ENCODE measurements at places on chromosomes 3 and 15. TPM values are rescaled to one million over a fixed set of nuclear protein-coding genes. Genes with fewer than 3 reads are reported as not detected.

DNA sequence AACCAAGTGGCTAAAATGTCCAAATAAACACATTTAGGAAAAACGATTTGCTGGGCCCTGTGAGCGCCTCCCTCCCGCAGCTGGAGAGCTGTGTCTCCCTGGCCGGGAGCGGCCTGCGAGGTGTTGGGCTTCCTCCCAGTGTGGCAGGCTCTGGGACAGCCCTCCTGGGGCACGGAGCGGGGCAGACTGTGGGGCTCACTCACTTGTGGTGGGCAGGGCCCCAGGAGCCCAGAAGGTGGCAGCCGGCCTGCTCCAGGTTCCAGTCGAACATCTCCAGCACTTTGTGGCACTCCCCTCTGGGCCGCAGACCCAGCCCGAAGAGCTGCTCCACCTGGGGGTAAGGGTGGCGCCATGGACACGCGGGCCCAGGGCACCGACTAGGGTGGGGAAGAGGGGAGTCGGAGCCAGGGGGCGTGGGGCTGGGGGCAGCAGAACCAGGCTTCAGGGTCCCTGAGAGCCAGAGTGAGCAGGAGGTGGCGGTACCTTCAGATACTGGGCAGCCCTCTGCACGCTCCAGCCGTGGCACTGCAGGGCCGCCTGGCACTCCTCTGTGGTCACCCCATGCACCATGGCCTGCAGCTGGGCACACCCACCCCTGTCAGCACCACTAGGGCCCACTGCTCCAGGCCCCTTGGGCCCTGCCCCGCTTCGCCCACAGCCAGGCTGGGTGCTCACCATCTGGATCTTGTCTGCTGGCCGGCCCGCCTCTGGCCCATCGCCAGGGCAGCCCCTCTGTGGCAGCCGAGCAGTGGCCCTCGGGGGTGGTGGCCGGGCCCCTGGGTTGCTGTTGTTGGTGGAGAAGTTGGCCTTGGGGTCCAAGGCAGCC lies 41.5 kb downstream of the TNK2 start:
- DNase-seq, result no peak

DNA sequence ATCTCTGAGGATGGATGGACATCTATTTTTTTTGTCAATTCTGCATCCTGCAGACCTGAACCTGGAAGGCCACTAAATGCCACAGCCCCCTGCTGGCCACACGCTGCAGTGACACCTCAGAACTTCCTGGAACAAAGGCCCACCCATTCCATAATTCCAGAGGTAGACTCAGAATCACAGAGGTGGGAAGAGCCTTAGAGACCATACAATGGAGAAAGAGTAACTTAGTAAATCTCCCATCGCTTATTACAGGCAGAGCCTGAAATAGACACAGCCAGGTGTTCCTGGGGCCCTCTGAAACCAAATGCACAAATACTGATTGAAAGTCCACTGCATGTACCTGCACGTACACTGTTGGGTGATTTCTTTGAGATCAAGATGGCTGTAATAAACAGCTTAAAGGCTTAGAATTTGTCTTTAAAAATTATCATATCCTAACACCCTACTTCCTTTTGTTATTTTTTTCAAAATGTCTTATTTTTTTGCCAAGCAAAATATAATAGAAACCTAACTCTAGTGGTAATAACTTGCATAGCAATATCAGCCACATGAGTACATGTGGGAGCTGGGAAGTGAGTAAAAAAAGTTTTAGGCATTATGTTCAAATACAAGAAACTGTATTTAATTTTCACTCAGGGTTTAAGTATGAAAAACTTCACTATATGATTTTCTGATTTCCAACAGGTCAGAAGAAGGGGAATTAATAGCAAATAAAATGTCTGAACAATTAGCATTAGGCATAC lies 62.7 kb downstream of the EOMES start:
- peak; percentile 76 for DNase-seq

GRCh38 chr3:157841029-157841428 lies 265.2 kb downstream of the SHOX2 start:
- DNase-seq, result no peak

DNA sequence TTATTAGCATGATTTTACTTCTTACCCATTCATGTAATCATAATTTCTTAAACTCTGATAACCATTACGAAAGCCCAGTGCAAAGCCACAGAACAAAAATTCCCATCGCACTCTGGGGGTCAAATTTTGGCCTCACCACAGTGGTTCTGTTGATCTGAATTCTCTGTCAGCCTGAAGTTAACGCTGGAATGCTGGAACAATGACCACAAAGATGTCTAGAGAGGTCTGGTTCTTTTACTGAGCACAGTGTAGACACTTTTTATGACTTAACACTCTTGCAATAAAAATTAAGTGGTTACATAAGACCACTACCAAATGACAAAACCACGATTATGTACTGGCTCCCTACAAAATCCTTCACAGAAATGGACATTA lies 94.7 kb downstream of the PDZRN3 start:
- DNase-seq, result no peak

GRCh38 chr3:10513306-10513705 lies 7.9 kb upstream of the ATP2B2 start:
- no peak for DNase-seq

CPEB1 gene
- 4.0 TPM for total RNA-seq

RAB43 gene
- total RNA-seq, result 19.4 TPM

FRMD4B gene
- 7.2 TPM for total RNA-seq

MAP6D1 gene
- 4.1 TPM for total RNA-seq

GOLGA6C gene
- not detected for total RNA-seq

All from H1 (cell line).